ENCODE measurements at places on chromosomes 5 and 9.

GRCh38 chr9:118618084-118618483, 751.2 kb downstream of the BRINP1 start:
- no peak for DNase-seq

- DNase-seq = no peak
Observed at GRCh38 chr9:109203761-109204360, 36.8 kb upstream of the FRRS1L start.

DNA sequence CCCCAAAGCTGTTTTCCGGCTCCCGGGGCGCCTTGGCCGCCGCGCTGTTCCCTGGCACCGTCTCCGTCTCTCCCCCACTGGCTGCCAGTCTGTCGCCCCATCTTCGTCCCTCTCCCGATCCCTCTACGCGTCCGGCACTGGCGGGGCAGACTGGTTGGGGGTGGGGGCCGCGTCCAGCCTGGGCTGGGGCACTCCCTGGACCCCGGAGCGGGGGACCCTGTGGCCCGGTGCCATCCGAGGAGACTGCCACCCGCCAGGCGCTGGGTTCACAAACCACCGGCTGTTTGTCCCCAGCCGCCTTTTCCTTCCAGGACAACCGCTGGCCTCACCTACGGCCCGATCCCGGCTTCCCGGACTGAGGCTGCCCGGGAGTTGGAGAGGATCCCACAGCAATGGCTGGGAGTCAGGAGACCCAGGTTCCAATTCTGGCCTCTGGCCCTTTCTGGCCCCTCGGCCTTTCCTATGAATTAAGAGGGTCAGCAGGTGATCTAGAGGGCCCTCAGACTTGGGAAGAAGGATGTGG, 1.0 kb upstream of the FIBCD1 start:
- DNase-seq = no peak

GRCh38 chr9:23229890-23230317, 596.1 kb downstream of the ELAVL2 start:
- no peak for DNase-seq

DNA sequence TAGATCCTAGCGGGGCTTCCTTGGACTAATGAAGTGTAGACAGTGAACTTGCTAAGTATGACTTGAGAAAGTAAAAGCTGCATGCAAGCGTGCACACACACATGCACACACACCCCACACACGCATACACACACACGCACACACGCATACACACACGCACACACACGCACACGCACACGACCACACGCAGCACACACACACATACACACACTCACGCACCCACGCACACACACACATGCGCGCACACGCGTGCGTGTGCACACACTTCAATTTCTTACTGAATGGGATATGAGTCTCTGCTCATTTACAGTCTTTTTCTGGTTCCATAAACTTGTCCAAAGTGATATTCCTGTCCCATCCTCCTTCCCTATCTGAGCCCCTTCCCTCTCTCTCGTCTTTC, 41.2 kb downstream of the MSX2 start:
- no peak for DNase-seq

DNA sequence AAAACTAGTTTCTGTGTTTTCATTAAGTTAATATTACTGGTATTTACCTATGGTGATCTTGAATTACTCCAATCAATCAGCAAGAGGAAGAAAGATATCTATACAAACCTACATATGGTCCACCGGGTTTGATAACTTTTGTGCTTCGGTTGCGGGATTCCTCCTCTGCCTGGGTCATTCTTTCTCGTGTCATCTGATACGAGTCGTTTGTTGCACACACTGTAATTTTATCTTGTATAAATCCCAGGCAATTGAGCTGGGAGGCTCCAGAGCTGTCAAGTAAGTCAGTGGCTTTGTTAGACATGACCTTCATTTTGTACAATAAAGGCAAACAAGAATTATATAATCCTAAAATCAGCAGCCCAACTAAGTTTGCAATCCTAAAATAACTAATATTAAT, 48.0 kb downstream of the ELL2 start:
- no peak for DNase-seq

- DNase-seq = no peak
Observed at GRCh38 chr5:120614531-120615180, 150.6 kb downstream of the PRR16 start.

GRCh38 chr9:81827616-81828296, 100.5 kb upstream of the SPATA31D4 start:
- no peak for DNase-seq

GRCh38 chr5:2006193-2006970, 123.7 kb upstream of the IRX4 start:
- DNase-seq = no peak

GRCh38 chr9:111023128-111023527, 15.1 kb downstream of the LPAR1 start:
- DNase-seq = no peak

DNA sequence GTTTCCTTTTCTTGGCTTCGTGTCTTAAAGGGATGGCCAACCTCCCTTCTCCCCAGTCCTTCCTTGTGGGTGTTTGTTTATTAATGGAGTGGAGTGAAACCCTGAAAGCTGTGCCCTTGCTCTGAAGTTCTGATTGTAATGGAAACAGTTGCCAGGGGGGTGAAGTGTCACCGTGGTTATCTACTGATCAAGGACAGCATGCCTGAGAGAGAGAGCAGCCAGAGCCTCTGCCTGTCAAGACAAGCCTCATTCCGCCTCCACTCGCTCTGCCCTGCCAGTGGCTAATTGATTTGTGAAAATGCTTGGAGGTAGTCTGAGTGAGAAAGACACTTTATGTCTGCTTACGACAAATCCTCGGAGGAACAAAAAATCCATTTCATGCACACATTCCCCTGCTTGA, 143.7 kb upstream of the SLC30A5 start:
- DNase-seq = no peak

- DNase-seq = no peak
Observed at GRCh38 chr5:120251898-120252297, 212.2 kb upstream of the PRR16 start.

DNA sequence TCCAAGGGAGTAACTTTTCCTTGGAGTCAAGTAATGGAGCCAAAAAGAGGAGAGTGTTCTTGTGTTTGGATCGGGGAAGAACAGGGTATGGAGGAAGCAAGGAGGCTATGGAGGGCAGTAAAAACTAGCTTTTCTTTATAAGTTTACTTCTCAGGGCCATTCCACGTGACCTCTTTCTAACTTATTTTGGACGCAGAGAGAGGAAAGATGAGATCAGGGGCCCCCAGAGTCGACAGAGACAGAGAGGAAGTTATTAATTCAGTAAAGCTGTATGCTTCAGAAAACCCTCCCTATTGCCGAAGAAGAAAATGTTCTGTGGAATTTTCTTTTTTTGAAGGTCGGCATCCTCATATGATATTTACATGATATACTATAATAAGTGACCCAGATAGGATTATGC, 233.8 kb upstream of the MPDZ start:
- no peak for DNase-seq

GRCh38 chr9:113650207-113651131, 186.9 kb downstream of the RGS3 start:
- no peak for DNase-seq

- peak; percentile 29 for DNase-seq
Observed at GRCh38 chr5:102753889-102754766, 977 bp upstream of the PAM start.

- no peak for DNase-seq
Observed at GRCh38 chr9:104746798-104747197, 685 bp upstream of the NIPSNAP3A start.

DNA sequence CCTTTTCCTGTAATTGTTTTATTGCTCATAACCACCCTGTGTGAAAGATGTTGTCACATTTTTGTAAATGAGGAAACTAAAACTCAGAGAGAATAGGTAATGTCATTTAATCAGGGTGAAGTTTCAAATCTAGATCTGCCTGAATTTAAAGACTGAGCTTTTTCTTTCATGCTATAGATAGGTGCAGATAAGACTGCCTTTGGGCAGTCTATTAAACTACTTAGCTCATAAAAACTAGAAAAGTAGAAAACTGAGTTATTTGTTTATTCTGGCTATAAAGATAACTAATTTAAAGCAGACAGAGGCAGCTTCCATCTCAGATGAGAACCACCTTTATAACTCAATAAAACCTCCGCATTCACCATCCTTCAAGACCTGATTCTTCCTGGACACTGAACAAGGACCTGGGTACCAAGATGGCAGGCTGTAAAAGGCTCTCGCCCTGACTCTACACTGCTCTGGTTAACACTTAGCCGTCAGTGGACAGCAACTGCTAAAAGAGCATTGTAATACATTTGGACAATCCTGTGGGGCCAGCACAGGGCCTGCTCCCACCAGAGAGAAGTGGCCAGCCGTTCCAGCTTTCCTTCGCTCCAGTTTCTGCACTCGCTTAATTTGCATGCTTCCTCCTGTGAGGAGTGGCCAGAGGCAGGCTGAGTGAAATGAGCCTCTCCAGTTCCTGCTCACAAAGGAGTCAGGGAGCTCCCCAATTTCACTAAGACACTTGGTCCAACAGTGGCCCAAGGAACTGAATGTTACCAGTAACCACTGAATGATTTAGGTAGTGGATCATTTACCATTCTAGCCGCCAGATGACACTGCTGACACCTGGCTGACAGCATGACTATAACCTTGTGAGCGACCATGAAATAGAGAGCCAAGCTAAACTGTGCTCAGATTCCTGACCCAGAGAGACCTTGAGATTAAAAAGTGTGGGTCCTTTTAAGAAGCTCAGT, 566.4 kb downstream of the EFNA5 start:
- no peak for DNase-seq

Data from activated T-cell treated with anti-CD3 and anti-CD28 coated beads, Interleukin-2, amount 50 U/mL, for 1 hour (primary cell).